ENCODE measurements at places on chromosomes 12 and 14.

- DNase-seq: no peak
These were observed 45.1 kb upstream of the GRIN2B start for GRCh38 chr12:14026537-14026936.

DNA sequence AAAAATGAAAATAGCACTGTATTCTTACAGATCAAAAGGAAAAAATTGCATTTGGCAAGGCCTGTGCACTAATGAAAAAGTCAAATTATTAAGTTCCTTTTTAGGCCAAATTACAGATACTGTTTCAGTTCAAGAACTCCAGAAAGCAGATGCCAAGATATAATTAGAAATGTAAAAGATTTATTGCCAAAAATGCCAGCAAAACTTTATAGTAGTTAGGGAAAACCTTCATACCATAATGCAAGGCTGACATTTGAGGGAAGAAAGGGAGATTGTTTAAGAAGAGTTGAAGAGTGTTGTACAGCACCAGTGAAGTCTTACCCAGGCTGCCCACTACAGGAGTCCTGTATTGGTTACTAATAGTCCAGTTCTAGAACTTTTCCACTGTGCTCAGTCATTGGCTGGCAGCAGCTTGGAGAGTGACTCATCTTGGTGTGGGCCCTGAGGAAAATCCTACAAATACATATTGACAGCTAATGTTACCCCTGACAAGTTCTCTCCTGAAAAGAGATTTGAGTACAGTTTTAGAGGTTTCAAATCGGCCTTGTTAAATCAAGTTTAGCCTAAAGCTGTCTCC, 600.4 kb downstream of the C12orf50 start:
- no peak for DNase-seq

GRCh38 chr12:123071857-123072256, 79.0 kb downstream of the PITPNM2 start:
- no peak for DNase-seq

- no peak for DNase-seq
These were observed 13.7 kb downstream of the PIGH start for GRCh38 chr14:67586369-67586768.

- no peak for DNase-seq
These were observed 56.6 kb downstream of the EID3 start for GRCh38 chr12:104360157-104360556.

DNA sequence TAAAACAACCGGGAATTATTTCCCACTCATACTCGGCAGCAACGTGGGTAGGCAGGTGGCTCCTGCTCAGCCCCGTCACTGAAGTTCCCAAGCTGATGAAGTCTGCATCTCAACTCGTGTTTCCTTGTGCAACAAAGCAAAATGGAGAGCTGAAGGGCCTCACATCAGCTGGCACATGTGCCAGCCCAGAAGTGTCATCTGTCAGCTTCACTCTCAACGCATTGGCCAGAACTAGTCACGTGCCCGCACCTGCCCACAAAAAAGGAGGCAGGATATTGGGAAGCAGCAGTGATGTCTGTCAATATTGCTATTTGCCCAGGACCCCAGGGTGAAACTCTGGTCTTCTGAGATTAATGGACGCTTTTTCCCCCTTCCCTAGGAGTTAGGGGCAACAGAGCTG, 344.0 kb downstream of the BCL11B start:
- DNase-seq: no peak

- no peak for DNase-seq
These were observed 115.9 kb downstream of the DERA start for GRCh38 chr12:16027002-16027401.

All from ELF-1 (cell line).